KBM-7 (cell line): ENCODE measurements at places on chromosomes 11 and 22.
A peak's percentile ranks its signal among the peaks of the same experiment; 100 is the strongest.

GRCh38 chr22:19473578-19473977 lies 5.4 kb downstream of the UFD1 start:
- DNase-seq, result no peak

DNA sequence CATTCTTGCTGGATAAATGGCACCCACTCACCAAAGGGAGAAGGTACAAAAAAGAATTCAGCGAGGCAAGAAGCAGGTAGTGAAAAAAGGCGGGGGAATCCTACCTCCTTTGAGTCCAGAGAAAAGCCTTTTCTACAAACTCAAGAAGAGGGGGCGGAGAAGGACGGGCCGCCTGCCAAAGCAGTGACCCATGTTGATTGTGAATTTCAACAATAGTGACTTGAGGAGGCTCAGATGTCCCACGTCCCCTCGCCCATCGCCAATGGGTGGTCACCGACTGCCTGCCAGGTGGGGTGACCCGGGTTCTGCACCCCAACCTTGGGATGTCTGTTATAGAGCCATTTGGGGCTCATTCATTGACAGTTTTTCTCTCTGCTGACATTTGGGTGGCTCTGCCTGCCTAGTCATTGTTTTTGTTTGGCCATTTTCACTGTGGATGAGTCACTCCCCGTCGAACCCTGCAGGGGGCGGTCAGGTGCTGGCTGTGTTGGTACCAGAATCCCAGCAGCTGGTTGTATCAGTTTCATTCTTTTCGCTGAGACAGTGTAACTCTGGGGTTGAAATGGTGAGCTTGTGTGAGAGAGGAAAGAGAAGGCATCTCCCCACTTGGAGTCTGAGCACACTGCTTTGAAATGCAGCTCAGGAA lies 163.4 kb upstream of the NCAM1 start:
- DNase-seq, result peak; percentile 40

GRCh38 chr11:63908631-63909401 lies 8.1 kb downstream of the RCOR2 start:
- DNase-seq, result no peak

GRCh38 chr11:63767565-63768236 lies 874 bp downstream of the ZFTA start:
- DNase-seq, result peak; percentile 72

GRCh38 chr11:69708736-69709401 lies 5.0 kb upstream of the FGF19 start:
- DNase-seq, result no peak

DNA sequence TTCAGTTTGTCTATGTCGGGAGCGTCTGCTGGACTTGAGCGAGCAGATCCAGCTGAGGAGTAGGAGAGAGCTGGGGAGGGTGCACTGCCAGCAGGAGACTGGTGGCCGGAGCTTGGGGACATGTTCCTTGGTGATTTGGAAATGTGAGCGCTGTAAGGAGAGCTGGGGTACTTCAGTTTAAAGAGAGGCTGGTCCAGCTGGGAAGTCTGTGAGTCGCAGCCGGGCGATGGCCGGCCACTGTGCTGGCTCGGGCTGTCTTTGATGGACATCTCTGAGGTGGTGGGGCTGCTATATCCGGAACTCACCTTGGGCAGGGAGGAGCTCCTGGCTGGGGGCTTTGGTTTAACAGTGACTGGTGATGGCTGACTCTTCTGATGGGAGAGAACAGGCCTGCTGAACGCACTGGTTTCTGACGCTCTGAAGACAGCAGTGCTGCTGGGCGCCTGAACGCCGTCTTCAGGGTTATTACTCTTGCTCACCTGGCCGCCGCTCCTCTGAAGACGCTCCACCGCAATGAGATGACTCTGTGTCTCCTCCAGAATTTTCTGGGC lies 63.6 kb upstream of the PITPNB start:
- DNase-seq, result no peak

DNA sequence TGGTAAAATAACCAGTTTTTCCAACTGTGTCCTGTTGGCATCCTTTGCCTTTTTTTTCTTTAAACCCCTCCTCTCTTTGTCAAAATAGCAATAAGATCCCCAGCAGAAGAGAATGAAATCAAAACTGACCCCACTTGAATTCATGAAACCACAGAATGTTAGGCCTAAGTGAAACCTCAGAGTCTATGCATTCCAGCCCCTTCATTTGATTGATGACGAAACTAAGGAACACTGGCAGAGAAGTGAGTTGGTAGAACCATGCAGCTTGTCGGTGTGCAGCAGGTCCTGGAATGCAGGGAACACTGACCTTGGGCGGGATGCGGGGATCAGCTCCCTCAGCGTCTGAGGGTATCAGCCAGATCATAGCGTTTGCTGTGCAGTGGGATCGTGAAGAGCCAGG lies 57.5 kb downstream of the GRK3 start:
- no peak for DNase-seq

DNA sequence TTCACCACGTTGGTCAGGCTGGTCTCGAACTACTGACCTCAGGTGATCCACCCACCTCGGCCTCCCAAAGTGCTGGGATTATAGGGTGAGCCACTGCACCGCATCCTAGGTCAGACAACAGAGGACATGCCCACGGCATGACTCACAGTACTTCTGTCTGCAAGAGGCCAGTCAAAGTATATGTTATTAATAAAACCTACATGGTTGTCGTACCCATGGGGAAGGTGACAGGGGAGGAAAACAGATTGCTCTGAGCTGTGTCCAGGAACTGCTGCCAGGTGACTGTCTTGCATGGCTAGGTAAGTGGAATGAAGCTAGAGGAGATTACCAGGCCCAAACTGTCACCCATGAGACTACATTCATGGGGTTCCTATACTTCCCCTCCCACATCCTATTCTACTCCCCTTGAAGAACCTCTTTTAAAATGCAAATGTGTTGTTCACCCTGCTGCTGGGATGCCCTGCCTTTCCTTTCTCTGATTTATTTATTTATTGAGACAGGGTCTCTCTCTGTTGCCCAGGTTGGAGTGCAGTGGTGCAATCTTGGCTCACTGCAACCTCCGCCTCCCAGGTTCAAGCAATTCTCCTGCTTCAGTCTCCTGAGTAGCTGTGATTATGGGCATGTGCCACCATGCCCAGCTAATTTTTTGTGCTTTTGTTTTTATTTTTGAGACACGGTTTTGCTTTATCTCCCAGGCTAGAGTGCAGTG lies 2.0 kb upstream of the NLRX1 start:
- no peak for DNase-seq

DNA sequence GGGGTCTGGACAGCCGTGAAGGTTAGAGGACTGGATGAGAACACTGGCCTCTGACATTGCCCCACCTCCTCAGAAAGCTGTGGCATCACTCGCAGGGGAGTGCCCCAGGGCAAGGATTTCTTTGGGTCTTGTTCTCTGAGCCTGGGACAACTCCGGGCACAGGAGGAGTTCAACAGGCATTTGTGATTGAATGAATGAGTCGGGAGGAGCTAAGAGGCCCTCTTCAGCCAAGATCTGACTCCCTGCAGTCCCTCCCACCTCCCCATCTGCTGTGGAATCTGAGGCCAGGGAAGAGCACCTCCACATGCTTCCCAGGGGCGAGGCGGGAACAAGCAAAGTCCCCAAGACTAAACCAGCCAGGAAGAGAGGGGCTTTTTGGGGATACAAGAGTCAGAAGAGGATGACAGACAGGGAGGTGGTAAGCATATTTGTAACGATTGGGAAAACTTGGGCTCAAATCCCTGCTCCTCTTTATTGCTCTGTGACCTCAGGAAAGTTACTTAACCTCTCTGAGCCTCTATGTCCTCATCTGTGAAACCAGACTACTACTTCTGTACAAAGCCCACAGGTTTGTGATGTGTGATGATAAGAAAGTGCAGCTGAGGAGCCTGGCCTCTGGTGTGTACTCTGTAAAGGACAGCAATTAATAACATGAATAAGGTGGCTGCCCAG lies 6.4 kb downstream of the TP53I11 start:
- DNase-seq, result no peak

DNA sequence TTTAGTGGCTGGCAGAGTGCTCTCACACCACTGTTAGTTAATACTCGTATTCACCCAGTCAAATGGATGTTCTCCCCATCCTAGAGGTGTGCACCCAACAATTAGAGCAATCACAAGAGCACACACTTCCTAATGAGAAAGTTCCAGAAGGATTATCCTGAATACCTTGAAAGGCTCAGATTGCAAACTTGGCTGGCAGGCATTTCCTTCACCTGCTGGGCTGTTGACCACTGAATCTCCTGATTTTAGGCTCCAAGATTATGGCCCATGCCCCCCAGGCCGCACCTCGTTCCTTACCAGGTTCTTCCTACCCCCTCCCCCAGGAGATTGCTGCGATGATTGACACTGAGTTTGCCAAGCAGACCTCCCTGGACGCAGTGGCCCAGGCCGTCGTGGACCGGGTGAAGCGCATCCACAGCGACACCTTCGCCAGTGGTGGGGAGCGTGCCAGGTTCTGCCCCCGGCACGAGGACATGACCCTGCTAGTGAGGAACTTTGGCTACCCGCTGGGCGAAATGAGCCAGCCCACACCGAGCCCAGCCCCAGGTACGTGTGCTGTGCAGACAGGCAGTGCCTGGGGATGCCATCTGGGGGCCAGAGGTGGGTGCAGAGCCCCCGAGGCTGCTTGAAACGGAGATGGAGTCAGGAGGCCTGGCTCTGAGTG lies 26.9 kb downstream of the TAB1 start:
- DNase-seq, result no peak

- DNase-seq, result no peak
These were observed 114.0 kb downstream of the ABTB2 start for GRCh38 chr11:34243600-34244464.

DNA sequence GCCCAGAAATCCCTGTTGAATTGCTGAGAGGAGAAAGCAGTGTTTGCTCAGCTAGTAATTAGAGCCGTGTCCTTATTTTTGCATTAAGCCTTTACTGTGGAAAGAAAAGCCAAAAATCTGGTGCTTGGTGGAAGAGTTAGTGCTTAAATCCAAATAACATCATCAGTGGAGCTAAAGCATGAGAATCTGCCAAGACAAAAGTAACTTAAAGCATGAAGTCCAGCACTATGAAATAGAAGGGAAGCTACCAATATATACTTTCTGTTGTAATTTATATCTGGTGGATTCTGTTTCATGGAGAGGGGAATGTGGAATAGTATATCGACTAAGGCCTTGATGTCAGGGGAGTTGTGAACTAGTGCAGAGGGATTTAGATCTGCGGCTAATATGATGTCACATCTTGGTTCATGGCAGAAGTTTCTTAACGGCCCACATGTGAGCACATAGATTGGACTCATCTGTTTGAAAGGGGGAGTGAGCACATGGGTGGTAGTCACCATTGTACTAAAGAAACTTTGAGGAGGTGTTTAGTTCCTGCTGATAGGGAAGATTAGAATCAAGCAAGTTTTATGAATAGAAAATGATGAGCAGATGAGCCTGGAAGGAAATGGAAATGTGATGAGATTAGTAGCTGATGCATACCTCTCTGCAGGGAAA lies 224.4 kb upstream of the MTNR1B start:
- no peak for DNase-seq

- DNase-seq, result no peak
These were observed 77.5 kb upstream of the NARS2 start for GRCh38 chr11:78651923-78652842.

DNA sequence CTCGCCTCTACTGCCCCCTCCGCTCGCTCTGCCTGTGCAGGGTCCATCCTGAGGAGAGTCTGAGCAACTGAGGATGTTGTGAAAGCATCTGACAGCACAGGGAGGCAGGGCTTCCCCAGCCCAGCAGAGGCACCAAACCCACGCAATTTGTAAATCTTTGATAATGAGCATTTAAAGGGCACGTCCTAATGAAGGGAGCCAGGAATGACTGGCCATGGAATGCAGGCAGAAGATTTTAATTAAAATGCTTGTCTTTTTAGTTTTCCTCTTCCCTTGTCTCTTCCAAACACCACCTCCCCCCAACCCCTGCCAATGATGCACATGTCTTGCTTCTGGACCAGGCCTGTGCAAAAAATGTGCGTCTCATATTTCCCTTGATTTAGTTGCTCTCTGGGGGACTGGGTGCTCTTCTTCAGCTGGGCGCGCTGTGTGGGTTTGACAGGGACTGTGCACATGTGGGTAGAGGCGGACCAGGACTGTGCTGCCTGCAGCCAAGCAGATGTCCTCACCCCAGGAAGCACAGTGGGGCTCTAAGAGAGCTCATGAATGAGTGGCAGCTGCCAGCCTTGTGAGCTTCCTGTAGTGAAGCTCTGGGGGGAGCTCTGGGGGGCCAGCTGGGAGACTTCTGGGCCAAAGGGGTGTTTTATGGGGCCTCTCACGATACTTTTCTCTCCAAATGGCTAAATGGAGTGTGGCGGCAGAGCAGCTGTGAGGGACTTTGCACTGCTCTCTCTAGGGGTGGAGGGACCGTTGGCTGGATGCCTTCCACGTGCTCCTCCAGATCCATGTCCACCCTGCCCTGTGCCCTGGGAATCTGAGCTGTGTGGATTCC lies 273.5 kb downstream of the ST3GAL4 start:
- no peak for DNase-seq

DNA sequence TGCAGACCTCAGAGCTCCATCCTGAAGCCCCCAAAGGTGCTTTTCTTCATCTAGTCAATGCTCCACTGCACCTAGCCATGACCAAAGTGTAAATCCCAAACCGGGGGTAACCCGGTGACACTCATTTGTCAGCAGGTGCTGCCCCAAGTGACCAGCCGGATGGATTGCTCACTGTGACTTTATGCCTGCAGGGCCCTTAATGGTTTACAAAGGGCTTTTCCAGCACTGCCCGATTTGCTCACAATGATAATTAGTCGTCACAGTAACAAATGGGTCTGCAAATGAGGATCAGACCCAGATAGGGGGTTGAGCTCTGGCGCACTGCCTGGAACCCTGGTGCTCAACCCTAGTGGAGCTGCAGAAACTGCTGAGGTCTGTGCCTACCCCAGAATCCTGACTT lies 45.7 kb upstream of the CD5 start:
- DNase-seq, result no peak

- no peak for DNase-seq
These were observed 6.4 kb downstream of the POLDIP3 start for GRCh38 chr22:42608136-42608822.

DNA sequence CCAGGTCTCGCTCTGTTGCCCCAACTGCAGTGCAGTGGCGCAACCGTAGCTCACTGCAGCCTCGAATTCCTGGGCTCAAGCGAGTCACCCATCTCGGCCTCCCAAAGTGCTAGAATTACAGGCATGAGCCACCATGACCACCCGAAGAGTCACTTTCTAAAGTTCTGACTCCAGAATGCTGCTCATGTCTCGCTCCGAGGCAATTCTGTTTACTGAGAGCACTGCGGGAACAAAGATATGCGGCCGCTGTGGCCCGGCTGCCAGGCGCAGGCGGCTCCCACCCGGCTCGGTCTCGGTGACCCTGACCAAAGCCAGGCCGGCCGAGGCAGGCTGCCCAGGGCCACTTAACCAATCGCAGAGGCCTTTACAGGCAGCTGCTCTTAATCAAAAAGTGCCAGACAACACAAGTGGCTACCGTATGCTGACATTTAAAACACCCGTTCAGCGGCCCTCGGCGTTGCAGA lies 78.7 kb downstream of the PHF21B start:
- DNase-seq, result no peak

GRCh38 chr11:64916040-64916774 lies 802 bp downstream of the ATG2A start:
- DNase-seq, result peak; percentile 41

DNA sequence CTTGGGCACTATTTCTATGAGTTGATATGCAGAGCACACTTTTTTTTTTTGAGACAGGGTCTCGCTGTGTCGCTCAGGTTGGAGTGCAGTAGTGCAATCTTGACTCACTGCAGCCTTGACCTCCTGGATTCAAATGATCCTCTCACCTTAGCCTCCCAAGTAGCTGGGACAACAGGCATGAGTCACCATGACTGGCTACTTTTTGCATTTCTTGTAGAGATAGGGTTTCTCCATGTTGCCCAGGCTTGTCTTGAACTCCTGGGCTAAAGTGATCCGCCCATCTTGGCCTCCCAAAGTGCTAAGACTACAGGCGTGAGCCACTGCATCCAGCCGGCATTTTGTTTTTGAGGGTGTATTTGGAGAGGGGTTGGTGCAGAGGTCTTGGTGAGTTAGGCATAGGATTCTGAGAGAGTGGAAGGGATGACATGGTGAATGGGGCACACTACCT lies 29.9 kb upstream of the MTCH2 start:
- DNase-seq, result no peak
